ENCODE measurements at places on chromosomes 3 and 15. TPM values are rescaled to one million over a fixed set of nuclear protein-coding genes. Genes with fewer than 3 reads are reported as not detected.

The WDR93 gene
- total RNA-seq = 0.85 TPM

The CADM2 gene
- total RNA-seq = 1.0 TPM

The AADACL2 gene
- total RNA-seq = 0.49 TPM

The ACTC1 gene
- total RNA-seq = not detected

The HDC gene
- not detected for total RNA-seq

The FAM107A gene
- total RNA-seq = 85.3 TPM

The SEC62 gene
- 57.8 TPM for total RNA-seq

The SLC15A2 gene
- 1.5 TPM for total RNA-seq

The ERICH6 gene
- not detected for total RNA-seq

The CFAP20DC gene
- total RNA-seq = not detected

The IQCF5 gene
- total RNA-seq = not detected

The GOLGA6D gene
- 0.34 TPM for total RNA-seq

The SPG21 gene
- total RNA-seq = 95.1 TPM

The NCKIPSD gene
- 24.3 TPM for total RNA-seq

The SATB1 gene
- 42.4 TPM for total RNA-seq

The PDHB gene
- 76.2 TPM for total RNA-seq

The SCN11A gene
- 0.34 TPM for total RNA-seq

The CORO2B gene
- total RNA-seq = 5.4 TPM

The CADPS gene
- not detected for total RNA-seq

The ZCWPW2 gene
- total RNA-seq = 0.88 TPM

The TEX55 gene
- total RNA-seq = not detected

The GOLGA6L7 gene
- not detected for total RNA-seq

The COPS2 gene
- total RNA-seq = 85.0 TPM

The C3orf49 gene
- not detected for total RNA-seq

The C3orf70 gene
- total RNA-seq = 4.1 TPM

The C3orf20 gene
- not detected for total RNA-seq

The MUC13 gene
- total RNA-seq = not detected

All from subcutaneous adipose tissue (tissue), 4 donors.